Ovary (tissue), 10 donors: ENCODE measurements at places on chromosomes 2 and 18. TPM values are rescaled to one million over a fixed set of nuclear protein-coding genes. Genes with fewer than 3 reads are reported as not detected.

Gene ZC3H8
- 6.0 TPM for polyA plus RNA-seq

Gene ZCCHC2
- polyA plus RNA-seq = 7.7 TPM

- no peak for DNase-seq
- no peak overlapping the region for H3K27ac ChIP-seq
- H3K4me3 ChIP-seq = no peak overlapping the region
- no peaks in the 10 kb centered on the region for H3K4me1 ChIP-seq
These were observed 158.6 kb upstream of the RAB6C start for GRCh38 chr2:129820908-129821307.

GRCh38 chr2:175251425-175252041 lies 70.0 kb upstream of the ATP5MC3 start:
- no peaks in the 10 kb centered on the region for H3K36me3 ChIP-seq
- H3K4me1 ChIP-seq = no peaks in the 10 kb centered on the region
- H3K27ac ChIP-seq = no peak overlapping the region

- H3K4me3 ChIP-seq = no peak overlapping the region
- DNase-seq = no peak
- H3K36me3 ChIP-seq = no peaks in the 10 kb centered on the region
- no peaks in the 10 kb centered on the region for H3K4me1 ChIP-seq
- H3K27ac ChIP-seq = no peak overlapping the region
- H3K27me3 ChIP-seq = no peaks in the 10 kb centered on the region
These were observed 115.3 kb downstream of the METTL8 start for GRCh38 chr2:171318463-171318934.

- DNase-seq = peak; percentile 55
- no peaks in the 10 kb centered on the region for H3K27me3 ChIP-seq
- no peaks in the 10 kb centered on the region for H3K4me1 ChIP-seq
- no peaks in the 10 kb centered on the region for H3K36me3 ChIP-seq
These were observed 53.7 kb upstream of the LRRC30 start for GRCh38 chr18:7177116-7177744.

GRCh38 chr18:14965553-14965952 lies 217.6 kb downstream of the ANKRD30B start:
- no peaks in the 10 kb centered on the region for H3K36me3 ChIP-seq
- no peaks in the 10 kb centered on the region for H3K4me1 ChIP-seq
- no peak for DNase-seq
- H3K27me3 ChIP-seq = no peaks in the 10 kb centered on the region
- H3K4me3 ChIP-seq = no peak overlapping the region
- H3K27ac ChIP-seq = no peak overlapping the region

- no peak for DNase-seq
- H3K4me1 ChIP-seq = no peaks in the 10 kb centered on the region
- no peaks in the 10 kb centered on the region for H3K36me3 ChIP-seq
- no peaks in the 10 kb centered on the region for H3K27me3 ChIP-seq
- no peak overlapping the region for H3K4me3 ChIP-seq
These were observed 47.5 kb upstream of the KCNF1 start for GRCh38 chr2:10864251-10864650.

GRCh38 chr2:158677542-158677941 lies 117.6 kb upstream of the DAPL1 start:
- no peak overlapping the region for H3K4me3 ChIP-seq
- no peak overlapping the region for H3K27ac ChIP-seq
- H3K27me3 ChIP-seq = no peaks in the 10 kb centered on the region
